Cerebellum (tissue), 4 donors: ENCODE measurements at places on chromosomes 1 and 21.

DNA sequence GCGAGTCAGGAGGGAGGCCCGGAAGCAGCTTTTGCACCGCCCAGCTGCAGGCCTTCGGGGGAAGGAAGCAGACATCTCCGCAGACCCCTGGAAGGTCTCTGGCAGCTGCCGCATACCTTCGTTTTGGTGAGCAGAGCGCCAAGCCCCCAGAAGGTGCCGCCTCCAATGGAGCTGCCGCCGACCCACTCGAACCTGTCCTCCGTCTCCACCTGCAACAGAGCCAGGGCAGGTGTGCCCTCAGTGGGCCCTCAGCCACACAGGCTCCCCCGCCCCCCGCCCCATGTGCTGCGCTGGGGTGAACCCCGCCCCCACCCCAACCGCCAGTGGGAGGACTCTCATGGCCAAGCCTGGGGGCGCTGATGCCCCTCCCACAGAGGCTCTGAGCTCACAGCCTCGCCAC is 6.2 kb downstream of the PANK4 start:
- no peak for DNase-seq

- DNase-seq = no peak
These were observed 161.7 kb downstream of the ROR1 start for GRCh38 chr1:63935553-63935952.

- DNase-seq = no peak
These were observed 35.7 kb upstream of the RCC1 start for GRCh38 chr1:28470146-28470545.

DNA sequence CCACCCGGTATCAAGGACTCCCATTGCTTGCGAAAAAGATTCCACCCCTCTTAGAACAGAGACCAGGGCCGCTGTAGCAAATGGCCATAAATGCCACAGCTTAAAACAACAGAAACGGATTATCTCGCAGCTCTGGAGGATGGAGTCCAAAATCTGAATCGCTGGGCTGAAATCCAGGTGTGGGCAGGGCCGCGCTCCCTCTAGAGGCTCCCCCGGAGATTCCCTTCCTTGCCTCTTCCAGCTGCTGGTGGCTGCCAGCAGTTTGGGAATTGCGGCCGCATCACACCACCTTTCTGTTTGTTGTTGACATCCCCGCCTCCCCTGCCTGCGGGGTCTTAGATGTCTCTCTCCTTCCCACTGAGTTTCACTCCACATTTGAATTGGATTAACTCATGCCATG is 15.6 kb downstream of the PDE9A start:
- DNase-seq = no peak

GRCh38 chr21:26539566-26539965 is 33.5 kb downstream of the CYYR1 start:
- DNase-seq = no peak

DNA sequence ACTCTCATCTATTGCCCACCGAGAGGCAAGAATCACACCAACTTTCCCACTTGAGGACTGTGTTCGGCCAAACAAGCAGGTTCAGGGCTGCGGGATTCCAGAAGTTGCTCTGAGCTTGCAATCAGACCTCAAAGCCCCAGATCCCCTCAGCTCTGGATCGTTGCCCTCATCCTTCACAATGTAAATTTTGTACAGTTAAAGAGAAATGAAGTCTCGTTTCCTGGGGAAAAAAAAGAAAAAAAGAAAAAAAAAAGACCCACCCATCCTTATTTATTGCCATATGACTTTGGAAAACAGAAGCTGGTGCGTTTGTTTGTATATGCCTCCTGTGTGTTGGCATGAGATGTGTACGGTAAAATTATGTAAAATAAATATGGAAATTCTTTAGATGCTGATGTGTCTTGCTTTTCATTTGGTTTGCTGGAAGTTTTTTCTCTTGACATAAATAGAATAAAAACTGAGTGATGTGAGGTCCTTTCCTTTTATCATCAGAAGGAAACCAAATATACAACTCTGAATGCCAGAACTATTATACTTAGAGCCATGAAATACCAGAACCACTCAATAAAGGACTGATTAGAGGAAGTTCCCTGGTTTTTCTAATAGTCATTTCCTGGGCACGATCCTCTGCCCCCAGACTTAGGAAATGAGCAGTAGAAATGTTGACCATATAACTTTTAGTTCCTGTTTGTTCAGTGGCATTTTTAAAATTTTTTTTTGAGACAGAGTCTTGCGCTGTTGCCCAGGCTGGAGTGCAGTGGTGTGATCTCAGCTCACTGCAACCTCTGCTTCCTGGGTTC is 48.7 kb downstream of the LHX4 start:
- no peak for DNase-seq

DNA sequence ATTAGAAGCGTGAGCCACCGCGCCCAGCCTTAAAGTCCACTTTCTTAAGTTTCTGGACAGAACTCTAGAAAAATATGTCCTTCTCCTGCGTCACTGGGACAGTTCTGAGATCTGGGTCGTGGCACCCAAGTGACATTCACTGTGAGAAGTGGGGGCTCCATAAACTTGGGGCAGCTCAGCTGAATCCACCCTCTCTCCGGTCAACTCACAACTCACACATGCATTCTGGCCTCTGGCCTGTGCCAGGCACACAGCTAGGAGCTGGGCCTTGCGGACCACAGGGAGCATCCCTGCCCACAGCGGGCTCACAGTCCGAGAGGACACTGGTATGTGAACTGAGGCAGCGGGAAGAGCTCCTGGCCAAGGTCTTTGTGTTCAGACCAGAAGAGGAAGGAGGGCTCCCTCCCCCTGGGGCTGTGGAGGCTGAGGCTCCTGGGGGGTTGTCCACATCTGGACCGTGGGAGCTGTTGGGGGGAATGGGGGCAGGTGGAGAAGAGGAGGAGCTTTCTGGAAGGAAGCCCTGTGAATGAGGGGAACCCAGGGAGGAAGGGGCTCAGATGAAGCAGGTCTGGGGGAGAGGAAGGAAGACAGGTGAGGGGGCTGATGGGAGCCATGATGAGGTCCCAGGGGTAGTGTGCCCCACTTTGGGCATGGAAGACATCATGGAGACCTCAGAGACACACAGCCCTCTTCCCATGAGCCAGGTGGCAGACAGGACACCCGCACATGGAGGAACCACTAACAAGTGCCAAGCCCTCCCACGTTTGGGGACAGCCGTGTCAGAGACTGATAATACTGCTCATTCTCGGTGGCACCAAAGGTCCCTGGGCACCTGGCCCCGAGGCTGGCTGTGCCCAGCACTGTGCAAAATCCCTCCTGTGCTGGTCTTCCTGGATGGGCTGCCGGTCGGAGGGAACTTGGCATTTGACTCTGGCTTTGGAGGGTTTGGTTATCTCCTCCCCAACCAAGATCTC is 191.0 kb upstream of the VAMP3 start:
- DNase-seq = no peak

DNA sequence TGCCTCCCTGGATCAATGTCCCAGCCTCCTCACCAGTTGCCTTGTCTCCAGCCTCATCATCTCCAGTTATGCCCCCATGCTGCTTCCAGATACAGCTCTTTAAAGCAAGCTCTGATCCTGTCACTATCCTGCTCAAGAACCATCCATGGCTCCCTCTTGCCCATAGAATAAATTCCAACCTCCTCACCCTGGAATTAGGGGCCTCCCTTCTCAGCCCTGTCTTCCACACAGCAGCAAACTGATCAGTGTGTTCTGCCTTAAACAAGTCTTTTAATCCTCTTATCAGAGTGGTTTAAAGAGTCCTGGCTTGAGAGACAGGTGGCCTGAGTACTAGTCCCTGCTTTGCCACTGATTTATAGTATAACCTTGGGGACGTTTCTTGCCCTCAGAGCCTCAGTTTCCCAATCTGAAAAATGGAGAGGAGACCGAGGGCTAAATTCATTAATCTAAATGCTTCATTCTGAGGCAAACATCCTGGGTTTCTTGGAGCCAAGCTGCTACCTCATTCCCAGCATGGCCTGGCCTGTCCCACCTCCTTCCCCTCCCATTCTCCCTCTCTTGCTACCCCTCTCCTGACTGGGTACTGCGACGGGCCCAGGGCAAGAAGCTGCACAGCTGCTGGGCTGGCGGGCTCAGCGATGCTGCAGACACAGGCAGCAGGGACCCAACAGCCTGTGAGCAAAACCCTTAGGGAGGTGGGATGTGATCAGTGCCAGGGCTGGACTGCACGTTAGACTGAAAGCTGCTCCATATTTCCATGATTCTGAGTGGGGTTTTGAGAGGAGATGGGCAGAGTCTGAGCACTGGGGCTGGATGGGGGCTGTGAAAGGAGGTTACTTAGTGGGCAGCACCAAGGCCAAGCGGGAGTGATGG is 221.4 kb downstream of the PTPRU start:
- no peak for DNase-seq

- DNase-seq = no peak
These were observed 186.4 kb downstream of the FMN2 start for GRCh38 chr1:240278082-240278481.

DNA sequence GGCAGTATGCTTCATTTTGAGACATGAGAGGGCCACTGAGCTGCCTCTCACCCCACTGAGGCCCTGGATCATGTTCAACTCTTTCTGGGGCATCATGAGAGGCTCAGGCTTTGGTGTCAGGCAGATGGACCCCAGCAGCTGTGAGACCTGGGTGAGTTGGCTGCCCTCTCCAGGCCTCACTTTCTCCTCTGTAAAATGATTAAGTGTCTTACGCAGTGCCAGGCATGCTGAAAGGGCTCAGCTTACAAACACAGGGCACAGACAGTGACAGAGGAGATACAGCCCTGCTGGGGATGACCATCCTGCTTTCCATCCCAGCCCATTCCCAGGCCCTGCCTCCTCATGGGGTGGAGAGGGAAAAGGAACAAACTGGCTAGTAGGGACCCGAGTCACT is 387.4 kb downstream of the MATN1 start:
- no peak for DNase-seq

DNA sequence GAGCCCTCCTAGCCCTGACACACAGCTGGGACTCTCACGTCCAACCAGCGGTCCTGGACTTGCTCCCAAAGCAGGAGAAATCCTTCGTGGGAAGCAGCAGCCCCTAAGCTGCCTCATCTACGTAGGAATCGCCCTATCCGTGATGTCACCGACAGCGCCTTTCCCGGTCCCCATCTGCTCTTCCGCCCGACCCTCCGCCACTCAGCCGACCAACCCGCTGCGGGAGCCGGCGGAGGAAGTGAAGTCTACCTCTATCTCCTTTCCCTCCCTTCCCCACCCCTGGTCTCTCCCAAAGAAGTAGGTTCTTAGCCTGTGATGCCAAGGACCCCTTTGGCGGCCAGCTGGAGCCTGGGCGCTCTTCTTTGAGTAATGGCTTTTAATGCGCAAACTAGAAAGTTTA is 272.1 kb downstream of the FAM72C start:
- no peak for DNase-seq

DNA sequence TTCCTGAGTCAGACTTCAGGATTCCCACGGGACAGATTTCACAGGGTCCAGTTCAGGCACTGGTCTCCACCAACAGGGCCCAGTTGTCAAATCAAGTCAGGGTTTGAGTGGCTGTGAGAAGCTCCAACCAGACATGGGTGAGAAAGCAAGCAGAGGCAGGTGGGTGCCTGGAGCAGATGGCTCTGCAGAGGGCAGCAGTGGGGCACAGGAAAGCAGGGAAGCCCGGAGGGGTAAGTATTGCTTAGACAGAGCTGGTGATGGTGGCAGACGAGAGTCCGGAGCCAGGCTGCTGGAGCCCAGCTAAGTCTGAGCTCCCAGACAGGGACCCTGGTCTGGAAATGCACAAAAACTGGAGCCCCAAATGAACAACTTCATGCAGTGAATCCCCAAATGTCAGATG is 40.4 kb downstream of the RIMS3 start:
- DNase-seq = peak; percentile 62

DNA sequence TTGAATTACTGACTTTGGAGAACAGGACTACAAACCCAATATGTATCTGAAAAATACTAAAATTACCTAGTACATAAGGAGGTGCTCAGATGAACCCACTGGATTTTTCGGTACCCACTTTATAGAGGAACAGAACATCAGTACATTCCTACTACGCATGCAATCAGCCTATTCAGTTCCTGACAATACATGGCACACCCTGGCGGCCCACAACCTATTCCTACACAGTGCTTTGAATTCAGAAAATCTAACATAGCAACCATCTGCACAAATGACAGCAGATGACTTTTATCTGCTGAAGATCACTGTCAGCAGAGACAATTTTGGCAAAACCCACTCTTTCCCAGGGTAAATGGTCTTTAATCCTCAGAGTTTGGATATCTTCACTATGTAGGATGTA is 257.1 kb upstream of the GREM2 start:
- DNase-seq = peak; percentile 30

DNA sequence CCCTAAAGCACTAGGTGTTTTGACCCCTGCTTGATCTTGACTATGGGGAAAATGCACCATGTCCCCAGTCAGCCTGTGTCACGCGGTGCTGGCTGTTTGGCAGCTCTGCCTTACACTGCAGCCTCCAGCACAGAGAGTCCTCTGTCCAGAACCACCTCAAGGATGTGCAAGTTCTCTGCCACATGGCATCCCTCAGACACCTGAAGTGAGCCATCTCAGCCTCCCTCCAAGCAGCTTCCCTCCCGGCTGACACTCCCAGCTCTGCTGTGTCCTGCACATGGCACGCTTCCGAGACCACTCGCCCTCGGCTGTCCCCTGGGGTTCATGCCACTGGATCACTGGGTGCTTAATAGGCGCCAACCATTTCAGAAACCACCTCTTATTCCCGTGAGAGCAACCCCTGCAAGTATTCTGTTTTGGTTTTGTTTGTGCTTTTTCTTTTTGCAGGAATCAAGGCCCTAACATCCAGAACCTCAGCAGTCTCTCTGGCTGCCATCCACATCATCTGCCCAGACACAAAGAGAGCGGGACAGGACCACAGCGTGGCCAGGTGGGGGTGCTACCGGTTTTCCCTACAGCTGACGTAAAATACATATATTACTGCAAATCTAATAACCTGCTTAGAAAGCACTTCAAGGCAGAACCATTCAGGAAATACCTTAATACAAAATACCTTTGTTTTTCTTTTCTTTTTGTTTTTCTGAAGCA is 45.7 kb downstream of the CAPZB start:
- no peak for DNase-seq

- no peak for DNase-seq
These were observed 303.3 kb upstream of the ESRRG start for GRCh38 chr1:217026531-217026930.

- DNase-seq = no peak
These were observed 10.7 kb upstream of the SDC3 start for GRCh38 chr1:30919025-30919881.

- DNase-seq = no peak
These were observed 37.0 kb downstream of the ARHGEF10L start for GRCh38 chr1:17576519-17576853.

- no peak for DNase-seq
These were observed 829 bp downstream of the ALX3 start for GRCh38 chr1:110069404-110070281.

- peak; percentile 13 for DNase-seq
These were observed 124.5 kb upstream of the GALNT2 start for GRCh38 chr1:229942501-229942900.

GRCh38 chr1:77739235-77739634 is 20.4 kb downstream of the USP33 start:
- DNase-seq = no peak

DNA sequence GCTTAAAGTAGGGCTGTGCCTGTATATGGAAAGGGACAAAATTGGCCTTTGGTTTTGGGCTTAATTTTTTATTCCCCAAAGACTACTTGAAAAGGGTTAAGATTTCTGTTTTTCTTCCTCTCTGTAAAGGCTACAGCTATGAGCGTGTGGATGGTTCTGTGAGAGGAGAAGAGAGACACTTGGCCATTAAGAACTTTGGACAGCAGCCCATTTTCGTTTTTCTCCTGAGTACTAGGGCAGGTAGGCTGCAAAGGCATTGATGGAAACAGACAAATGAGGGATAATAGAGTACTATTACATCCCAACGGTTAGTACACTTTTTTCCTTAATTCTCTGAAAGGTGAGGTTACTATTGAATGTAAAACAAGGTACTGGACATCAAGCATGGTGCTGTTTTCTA is 29.6 kb downstream of the CHD1L start:
- DNase-seq = peak; percentile 3
